ENCODE measurements at places on chromosomes 5 and 9.

GRCh38 chr5:53323943-53324642, 156.3 kb upstream of the FST start:
- no peak for DNase-seq

DNA sequence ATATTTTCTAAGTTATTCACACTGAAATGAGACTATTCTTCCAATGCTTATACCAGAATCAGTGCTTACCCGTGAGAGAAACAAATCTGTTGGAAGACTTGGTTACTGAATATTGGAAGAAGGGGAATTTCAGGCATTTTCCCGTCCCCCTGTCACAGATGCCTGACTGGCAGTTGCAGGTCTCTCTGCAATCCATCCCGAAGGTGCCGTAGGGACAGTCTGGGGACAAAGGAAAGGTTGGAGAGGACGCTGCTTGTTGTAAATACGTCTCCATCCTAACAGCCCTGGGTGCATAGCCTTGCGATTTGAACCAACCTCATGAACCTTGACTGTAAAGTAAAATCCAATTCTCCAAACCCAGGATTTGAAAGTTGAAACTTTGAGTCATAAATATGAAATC, 3.5 kb downstream of the ESM1 start:
- no peak for DNase-seq

DNA sequence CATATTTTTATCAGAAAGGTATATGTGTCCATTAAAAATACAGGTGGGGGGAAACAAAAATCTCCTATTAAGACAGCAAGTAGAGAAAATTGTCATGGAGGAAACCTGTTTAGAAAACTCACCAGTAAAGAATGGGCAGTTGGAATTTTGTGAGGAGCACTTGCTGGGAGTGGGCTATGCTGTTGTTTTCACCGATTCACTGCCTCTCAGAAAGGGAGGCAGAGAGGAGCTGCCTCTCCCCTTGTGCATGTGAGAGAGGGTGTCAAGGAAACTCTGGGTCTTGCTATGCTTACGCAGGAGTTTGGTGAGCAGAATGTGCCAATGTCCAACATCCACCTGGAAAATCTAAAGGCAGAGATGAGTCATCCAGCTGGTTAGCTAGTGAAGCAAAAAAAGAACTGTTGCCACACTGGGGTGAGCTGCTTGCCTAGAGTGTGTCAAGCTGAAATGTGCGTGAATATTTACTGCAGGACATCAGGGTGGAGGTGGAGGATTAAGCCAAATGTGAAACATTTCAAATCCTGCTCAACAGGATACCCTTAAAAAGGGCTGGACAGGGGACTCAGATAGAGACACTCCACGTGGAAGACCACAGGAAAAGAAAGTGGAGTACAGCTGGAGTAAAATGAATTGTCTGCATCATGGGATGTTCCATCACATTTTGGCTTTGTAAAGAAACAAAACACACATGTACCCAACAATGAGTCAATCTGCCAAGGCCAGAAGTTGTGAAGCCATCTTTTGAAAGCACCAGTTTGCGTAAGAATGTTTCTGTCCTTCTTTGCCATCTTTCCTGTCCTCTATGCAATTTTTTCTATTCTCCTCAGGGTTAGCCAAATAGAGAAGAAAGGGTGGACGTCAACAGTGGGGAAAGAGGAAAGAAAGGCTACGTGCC, 449.7 kb upstream of the MPDZ start:
- DNase-seq, result no peak

- DNase-seq, result no peak
These were observed 14.9 kb upstream of the WNT8A start for GRCh38 chr5:138068742-138069600.

- no peak for DNase-seq
These were observed 519.6 kb downstream of the CTNND2 start for GRCh38 chr5:11384441-11385250.

- DNase-seq, result no peak
These were observed 113.5 kb upstream of the RASA1 start for GRCh38 chr5:87154191-87154590.

DNA sequence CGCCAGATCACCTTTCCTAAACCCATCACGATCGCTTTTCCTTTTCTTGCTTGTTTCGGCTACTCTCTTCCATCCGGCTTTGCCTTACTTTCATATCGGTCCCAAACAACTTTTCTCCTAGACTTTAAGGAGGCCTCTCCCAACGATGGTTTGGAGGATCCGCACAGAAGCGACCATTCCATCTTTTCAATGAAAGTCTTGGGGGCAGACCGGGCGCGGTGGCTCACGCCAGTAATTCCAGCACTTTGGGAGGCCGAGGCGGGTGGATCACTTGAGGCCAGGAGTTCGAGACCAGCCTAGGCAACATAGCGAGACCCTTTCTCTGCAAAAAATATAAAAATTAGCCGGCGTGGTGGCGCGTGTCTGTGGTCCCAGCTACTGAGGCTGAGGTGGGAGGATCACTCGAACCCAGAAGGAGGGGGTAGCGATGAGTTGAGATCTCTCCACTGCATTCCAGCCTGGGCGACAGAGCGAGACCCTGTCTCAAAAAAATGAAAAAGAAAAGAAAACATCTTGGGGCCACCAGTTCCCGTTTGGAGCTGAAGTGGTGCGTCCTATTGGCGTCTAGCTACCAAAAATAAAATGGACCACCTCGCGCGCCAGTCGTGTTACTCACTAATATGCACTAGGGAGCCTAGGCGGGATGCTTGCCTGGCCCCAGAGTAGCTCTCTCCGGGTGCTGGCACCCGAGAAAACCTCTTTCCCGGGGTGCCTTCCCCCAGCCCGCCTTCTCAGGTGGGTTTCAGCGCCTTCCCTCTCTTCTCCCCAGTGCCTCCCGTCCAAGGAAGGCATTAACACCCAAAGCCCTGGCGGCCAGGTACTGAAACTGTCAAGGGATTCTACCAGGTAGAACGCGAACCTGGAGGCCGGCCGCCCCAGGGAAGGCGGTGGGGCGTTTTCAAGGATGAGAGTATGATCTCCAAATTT, 800 bp upstream of the AP3B1 start:
- no peak for DNase-seq

GRCh38 chr5:35253582-35253981, 23.3 kb upstream of the PRLR start:
- DNase-seq, result no peak

GRCh38 chr9:79301085-79301484, 270.7 kb upstream of the TLE4 start:
- DNase-seq, result no peak

- no peak for DNase-seq
These were observed 27.9 kb upstream of the CTNNA1 start for GRCh38 chr5:138725153-138725817.

- DNase-seq, result no peak
These were observed at the start of gene FBLL1 for GRCh38 chr5:168528521-168529373. TSS of gene FBLL1 (plus strand) at chr5:168529305. CDS start at chr5:168529505, 200 bp downstream.

DNA sequence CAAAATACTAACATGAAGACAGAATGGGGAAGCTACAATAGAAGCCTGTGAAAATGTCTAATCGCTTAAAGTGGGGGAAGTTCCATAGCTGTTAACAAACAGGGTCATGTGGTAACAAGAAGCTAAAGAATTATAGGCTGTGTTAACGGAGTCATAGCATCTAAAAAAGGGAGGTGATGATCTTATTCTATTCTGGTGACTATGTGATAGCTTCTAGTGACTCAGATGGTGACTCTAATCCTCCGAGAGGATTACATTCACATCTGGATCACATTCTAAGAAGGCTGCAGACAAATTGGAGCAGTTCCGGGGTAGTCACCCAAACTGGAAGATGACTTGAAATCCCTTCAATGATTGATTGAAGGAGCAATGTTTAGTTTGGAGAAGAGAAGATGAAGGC, 142.1 kb downstream of the LIFR start:
- DNase-seq, result no peak

GRCh38 chr9:10260501-10260900, 352.3 kb downstream of the PTPRD start:
- no peak for DNase-seq

GRCh38 chr5:52119768-52120167, 667.9 kb upstream of the ITGA1 start:
- no peak for DNase-seq

DNA sequence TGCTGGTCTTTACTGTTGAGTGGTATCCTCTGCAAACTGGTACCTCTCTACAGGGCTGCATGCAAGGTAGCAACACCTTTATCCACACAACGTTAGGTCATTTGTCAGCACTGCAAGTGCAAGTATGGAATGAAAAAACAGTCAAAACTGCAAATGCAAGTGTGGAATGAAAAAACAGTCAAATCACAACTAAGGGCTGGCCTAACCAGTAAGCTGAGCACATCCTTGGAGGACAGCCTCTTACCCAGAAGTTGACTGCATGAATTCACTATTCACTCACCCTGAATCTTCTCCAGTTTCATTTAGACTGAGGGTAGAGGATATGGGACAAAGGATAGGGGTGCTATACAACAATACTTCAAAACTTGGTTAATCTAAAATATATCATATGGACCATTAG, 158.4 kb downstream of the PPP2R2B start:
- DNase-seq, result no peak

DNA sequence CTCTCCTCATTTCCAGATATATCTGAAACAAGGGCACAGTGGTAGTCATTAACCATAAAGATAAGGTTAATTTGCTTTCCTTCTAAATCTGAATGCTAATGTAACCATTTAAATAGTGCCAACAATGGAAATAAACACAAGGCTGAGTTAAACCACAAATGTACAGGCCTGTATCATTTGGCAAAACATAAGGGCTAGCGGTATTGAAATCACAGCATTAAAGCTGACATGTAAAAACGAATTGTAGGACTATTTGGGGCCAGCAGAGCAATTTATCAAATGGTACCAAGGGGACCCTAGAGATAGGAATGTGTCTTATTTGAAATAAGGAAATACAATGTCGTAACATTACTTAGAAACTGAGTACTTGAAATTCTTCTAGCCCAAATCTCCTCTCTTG, 247.5 kb upstream of the RPS23 start:
- DNase-seq, result no peak

DNA sequence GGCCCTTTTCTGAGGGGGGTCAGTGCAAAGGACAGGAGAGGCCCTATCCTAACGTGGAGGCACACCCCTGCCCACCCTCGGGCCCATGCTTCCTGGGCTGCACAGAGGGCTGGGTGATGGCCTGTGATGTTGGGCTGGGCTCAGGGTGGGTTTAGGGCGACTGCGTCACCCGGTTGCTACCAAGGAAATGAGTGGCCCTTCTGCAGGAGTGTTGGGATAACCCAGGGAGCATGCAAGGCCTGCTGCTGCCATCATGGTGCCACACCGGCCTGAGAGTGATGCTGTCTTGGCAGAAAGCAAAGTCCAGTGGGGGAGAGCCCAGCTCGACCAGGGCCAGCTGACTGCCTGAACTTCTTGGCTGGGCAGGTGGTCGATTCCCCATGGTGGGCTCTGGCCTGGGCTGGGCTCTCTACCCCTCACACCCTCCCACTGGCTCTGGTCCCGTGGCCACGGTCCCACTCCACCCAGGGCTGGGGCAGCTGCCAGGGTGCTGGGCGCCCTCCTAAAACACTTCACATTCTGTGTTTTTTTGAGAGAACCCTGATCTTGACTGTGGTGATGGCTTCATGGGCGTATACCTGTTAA, 21.5 kb upstream of the MRNIP start:
- no peak for DNase-seq

DNA sequence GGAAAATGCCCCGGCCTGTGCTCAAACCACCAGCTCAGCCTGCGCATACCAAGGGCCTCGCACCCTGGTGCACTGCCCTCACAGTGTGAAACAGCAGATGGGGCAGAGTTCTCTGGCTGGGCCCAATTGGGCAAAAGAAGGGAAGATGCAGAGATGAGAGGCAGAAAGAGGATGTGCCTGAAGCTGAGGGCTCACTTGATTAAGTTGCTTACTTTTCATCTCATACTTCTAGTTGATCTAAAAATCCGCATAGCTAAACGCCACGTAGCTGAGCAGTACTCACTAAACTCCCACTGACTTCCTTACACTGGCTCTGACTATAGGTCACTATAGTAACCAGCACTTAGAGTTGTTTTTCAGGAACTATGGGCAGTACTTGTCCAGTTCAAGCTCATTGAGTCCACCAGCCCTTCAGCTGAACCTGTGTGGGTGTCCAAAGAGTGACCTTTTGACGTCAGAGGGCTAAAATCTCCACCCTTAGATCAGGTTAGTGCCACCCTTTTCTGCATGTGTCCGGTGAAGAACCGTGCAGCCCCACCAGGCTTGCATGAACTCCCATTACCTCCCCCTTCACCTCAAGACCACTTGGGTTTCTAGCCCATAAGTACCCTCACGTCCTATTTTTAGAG, 215.2 kb downstream of the AUH start:
- DNase-seq, result no peak

DNA sequence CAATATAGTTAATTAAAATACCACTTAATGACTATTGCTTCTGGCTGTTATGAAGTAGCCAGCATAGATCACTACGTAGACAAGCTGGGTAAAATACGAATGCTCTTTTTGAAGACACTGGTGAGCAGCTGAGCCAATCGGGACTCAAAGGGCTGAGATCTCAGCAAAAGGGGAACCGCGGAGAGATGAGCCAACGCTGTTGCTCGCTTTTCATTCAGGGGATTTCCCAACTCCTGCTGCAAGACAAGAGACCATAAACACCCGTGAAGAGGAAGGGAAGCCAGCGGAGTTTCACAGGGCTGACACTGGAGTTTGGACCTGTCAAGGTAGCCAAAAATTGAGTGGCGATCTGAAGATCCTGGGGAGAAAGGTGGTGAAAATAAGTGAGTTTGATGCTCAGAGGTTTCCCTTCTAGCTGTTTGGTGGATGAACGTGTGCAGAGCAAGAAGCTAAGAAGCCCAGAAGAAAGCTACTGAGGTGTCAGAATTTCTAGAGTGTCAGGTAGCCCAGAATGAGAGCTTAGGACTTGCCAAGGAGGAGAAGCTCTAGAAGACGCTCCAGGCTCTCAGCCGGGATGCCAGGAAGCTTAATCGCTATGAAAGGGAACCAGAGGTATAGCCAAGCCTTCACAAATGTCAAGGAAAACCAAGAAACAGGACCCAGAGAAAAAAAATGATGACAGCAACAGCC, 79.6 kb upstream of the RNU6ATAC start:
- no peak for DNase-seq

GRCh38 chr9:129027685-129028191, 393 bp downstream of the SH3GLB2 start:
- no peak for DNase-seq

DNA sequence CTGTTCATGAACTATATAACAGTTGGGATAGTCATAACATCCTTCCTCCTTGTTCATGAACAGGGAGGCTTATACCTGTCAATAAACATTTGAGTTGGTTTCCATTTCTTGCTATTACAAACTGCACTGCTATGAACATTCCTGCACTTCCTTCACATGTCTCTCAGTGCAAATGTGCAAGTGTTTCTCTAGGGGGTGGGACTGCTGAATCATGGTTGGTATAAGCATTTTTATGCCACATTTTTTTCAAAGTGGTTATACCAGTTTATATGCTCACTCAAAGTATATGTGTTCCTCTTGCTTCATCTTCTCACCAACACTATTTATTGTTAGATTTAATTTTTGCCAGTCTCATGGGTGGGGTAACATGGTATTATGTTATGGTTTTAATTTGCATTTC, 25.8 kb upstream of the TPD52L3 start:
- no peak for DNase-seq

DNA sequence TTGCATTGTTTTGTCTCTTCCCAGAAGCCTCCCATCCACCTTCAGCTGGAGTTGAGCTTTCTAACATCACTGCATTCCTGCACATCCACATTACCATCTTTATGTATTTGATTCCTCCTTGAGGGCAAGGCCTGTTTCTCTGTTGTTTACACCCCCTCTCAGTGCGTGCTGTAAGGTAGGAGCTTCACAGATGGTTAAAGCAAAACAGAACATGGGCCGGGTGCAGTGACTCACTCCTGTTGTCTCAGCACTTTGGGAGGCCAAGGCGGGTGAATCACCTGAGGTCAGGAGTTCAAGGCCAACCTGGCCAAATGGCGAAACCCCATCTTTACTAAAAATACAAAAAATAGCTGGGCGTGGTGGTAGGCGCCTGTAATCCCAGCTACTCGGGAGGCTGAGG, 110.9 kb downstream of the KCNIP1 start:
- no peak for DNase-seq

Measured in mesenteric fat pad (tissue), 1 donor.